Activated T-cell treated with anti-CD3 and anti-CD28 coated beads for 24 hours (primary cell): ENCODE measurements at places on chromosomes 16 and 17.

DNA sequence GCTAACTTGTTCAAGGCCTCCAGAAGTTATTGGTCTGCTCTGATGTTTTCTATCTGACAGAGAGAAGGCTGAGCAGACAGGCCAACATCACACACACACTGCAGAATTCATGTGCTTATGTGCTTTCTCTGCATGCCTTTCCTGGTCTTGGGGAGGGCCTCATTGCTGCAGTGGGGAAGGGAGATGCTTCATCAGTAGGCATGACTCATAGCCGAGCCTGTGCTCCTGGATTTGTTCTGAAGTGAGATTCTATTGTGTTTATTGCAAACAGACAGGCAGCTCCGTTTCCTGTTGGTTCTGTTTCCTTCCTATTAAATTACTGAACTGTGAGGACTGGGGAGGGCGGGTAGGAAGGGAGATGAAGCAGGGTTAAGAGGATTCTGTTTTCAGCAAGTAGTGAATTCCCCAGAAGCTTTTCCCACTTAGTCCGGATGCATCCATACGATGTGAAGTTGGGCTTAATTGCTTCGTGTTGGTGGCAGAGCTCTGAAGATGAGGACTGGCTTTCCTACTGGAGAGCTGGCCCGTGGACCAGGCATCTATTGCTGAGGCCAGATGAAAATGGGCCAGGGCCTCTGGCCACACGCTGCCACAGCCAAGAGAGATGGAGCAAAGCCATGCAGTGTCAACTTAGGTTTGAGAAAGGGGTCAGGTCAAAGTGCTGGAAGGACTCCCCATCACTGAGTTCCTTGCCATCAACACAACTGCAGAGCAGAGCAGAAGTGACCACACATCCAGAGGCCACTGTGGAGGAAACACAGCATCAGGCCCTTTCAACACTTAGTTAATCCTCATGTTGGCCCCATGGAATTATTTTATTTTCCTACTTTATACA, 179.3 kb downstream of the UTP18 start:
- DNase-seq, result no peak

- no peak for DNase-seq
Measured at GRCh38 chr17:63450551-63450950, 4.4 kb upstream of the CYB561 start.

DNA sequence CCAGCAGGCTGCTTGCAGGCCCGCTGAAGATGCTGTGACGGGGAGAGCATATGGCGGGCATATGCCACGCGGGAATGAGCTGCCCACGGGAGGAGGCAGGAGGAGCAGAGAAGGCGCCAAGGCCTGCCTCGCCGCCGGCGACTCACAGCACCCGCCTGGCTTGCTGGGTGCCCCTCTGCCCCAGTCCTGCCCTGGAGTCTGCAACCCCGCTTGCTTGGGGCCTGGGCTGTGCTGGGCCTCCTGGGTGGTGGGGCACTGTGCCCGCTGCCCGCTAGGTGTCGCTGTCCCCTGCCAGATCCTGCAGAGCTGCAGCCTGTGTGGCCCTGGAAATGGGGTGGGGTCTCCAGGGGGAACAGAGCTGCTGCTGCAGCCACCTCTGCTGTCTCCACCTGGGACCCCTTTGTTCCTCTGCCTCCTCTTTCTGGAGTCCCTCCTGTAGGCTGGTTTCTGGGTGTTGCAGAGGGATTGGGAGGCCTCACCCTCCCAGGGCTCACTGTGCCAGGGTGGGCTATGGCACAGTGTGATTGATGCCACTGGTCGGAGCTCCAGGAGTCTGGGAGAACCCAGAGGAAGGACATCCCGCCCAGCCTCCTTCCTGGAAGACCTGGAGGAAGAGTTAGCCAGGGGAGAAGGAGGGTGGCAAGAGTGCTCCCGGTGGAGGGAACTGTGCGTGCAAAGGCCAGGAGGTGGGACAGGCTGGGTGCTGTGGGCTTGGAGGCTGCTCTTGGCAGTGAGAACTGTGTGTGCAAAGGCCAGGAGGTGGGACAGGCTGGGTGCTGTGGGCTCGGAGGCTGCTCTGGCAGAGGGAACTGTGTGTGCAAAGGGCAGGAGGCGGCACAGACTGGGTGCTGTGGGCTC, 141.0 kb upstream of the CIBAR2 start:
- DNase-seq, result peak; percentile 44

DNA sequence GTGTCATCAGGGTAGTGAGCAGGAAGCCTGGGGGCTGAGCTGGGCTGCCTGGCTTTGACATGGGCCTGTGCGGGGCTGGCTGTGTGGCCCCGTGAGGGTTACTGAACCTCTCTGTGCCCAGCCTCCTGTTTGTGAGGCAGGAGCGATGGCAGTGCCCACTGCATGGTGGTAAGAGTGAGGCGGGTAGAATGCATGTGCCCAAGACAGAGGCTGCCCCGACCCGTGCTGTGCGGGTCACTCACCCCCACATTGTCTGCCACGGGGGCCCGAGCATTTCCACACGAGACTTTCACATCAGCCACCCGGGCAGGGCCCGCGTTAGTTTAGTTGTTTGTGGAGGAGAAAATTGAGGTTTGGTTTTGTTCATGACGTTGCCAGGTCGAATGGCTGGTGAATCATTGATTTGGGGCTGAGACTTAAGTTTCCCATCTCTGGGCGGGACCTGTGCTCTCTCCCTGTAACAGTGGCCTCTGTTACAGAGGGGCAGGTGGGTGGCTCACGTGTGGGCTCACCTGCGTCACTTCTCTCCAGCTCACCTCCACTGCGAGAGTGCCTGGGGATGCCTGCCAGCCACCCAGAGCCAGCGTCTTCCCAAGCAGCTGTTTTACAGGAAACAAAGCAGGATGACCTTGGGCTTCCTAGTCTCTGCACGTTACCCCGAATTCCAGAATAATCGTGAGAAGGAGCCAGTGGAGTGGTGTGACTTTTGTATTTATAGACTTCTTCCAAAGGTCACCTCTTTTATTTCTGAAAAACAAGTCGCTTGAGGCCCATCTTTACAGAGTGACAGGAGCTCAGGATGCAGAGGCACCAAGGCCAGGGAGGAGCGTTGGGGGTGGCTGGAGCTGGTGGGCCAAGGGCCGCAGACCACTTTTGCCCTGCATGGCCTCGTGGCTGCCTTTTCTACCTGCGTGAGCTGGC, 150.6 kb downstream of the RPTOR start:
- no peak for DNase-seq

DNA sequence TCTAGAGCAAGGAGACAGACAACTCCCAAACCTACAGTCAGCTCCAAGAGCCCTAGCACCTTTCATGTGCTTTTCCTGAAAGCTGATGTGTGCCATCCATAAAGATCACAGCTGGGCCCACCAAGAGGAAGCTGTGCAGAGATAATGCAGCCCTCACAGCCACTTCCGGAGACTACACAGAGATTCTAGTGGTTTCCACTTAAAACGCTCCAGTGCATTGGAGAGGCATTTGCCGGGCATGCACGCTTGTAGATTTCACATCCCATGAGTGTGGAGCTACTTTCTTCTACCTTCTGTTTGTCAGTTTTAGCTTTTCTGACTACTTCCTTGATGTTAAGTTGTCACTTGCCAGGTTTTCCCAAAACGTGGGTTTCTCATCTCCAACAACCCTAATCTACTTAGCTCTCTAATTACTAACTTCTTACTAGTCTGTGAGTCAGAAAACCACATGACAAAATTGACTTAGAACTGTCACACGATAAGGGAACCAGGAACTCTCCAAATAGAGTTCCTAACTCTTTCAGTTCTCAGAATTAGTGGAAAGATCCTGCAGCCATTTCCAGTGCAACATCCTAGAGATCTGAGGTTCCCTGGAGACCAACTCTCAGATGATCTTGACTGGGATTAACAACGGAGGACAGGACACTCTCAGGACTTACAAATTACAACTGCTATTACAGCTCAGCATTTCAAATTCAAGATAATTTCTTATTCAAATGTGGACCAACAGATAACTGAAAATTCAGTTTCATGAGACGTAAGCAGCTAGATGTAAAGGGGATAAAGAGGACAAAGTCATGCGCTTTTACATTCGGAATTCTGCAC, 28.6 kb downstream of the PMP22 start:
- no peak for DNase-seq

DNA sequence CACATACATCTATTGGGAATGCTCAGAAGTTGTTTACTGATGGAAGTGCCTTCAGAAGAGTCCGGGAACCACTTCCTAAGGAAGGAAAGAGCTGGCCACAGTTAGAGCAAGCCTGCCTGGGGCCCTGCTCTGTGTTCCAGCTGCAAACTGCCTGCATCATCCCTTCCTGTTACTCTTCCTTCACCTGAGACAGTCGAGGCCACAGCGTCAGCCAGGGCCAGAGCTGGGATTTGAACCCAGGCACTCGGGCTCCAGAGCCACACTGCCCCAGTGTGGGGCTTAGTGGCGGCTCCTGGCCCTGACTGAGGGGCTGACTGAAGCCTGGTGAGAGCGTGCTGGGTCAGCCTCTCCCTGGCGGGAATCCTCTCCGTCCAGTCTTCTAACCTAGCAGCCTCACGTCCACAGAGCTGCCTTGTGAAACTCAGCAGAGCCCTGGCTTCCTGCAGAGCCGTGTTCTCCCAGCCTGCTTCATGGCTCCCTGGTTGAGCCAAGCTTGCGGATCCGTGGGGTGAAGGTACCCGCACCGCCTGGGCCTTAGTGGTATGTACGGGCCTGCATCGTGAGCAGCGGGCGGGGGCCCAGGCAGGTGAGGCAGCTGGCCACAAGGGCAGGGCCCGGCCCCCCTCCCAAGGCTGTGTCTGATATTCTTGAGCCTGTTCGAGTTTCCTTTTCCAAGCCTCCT, 4.6 kb upstream of the C17orf99 start:
- no peak for DNase-seq

GRCh38 chr17:82228278-82228841, 482 bp upstream of the SLC16A3 start:
- peak; percentile 26 for DNase-seq

- DNase-seq, result peak; percentile 76
Measured at GRCh38 chr17:40314584-40314956, 5.6 kb downstream of the RARA start.

- DNase-seq, result no peak
Measured at GRCh38 chr16:79329166-79329521, 271.4 kb downstream of the MAF start.

DNA sequence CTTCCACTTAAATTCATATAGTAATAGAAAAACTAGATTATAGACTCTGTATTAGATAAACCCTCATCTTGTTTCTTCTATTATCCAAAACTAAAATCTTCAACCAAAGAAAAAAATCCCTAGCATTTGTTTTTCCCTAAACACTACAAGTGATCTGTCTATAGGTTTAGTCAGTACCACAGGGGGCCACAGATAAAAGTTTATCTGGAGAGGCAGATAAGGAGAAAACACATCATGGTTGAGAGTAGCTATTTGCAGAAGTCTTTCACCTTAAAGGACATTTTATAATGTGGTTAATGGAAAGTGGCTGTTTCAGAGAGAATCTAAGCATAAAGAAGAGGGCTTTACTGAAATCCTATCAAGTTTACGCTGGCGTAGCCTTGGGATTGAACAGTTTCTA, 160.1 kb downstream of the CDK5R1 start:
- DNase-seq, result no peak

GRCh38 chr16:75065149-75065505, 51.5 kb downstream of the LDHD start:
- DNase-seq, result no peak

DNA sequence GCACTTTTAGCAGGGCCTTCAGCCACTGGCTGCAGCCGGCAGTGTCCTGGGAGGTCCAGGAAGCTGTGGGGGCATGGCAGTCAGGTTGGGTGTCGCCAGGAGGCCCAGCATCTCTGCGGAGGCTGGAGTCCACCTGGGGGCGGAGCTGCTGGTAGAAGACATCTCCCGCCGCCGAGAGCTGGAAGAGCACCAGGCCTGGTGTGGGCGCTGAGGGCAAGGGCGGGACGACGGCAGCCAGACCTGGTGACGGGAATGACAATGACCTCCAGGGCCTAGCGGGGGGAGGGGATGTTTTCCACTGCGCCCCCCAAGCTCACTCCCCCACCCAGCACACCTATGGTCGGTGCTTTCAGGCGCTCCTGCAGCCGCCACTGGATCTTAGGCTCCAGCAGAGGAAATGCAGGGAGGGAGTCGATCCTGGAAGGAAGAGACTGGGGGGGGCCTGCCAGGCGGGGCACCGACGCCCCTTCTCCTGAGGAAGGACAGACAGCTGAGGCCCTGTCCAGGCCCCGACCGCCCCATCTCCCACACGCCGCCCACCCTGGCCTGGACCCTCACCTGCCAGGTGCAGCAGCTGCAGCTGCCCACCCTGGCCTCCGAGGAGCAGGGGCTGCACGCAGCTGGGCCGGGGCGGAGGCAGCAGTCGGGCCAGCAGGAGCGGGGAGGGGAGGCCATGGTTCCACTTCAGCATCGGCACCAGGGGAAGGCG, 7.1 kb downstream of the TAF1C start:
- no peak for DNase-seq

DNA sequence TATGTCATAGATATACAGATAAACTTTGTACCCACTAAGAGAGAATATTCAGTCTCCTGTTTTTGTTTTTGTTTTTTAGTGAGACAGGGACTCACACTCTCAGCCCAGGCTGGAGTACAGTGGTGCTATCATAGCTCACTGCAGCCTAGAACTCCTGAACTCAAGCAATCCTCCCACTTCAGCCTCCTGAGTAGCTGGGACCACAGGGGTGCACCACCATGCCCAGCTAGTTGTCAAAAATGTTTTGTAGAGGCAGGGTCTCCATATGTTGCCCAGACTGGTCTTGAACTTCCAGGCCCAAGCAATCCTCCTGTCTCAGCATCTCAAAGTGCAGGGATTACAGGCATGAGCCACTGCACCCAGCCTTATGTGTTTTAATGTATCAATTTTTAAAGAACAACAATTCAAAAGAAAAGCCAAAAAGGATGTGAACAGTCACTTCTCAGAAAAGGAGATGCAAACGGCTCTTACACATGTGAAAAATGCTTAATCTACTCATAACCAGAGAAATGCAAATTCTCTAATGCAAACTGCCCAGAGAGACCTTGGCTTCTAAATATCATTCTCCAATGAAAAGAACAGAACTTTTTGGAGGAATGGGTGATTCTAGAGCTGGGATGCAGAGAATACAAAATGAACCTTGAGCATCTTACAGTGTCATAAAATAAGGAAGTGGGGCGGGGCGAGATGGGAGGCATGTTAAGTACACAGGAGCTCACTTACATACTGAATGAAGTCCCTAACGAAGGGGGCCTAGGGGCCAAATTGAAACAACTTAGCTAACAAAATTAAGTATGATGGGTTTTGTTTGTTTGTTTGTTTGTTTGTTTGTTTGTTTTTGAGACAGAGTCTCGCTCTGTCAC, 7.3 kb upstream of the CMTM3 start:
- DNase-seq, result no peak

GRCh38 chr16:47359478-47359877, 101.4 kb downstream of the ITFG1 start:
- DNase-seq, result no peak

- peak; percentile 35 for DNase-seq
Measured at GRCh38 chr17:60641810-60642220, 35.8 kb upstream of the BCAS3 start.

GRCh38 chr17:37828651-37829124, 83.8 kb upstream of the HNF1B start:
- no peak for DNase-seq
